CD8-positive, alpha-beta memory T cell (primary cell): ENCODE measurements at places on chromosomes 11 and 22. TPM values are rescaled to one million over a fixed set of nuclear protein-coding genes. Genes with fewer than 3 reads are reported as not detected.

- H3K4me3 ChIP-seq = no peak overlapping the region
- no peaks in the 10 kb centered on the region for H3K36me3 ChIP-seq
- no peaks in the 10 kb centered on the region for H3K27me3 ChIP-seq
- no peaks in the 10 kb centered on the region for H3K4me1 ChIP-seq
- no peak for DNase-seq
Measured at GRCh38 chr11:44416776-44417175, 106.8 kb upstream of the ALX4 start.

- no peaks in the 10 kb centered on the region for H3K4me1 ChIP-seq
- H3K4me3 ChIP-seq = no peak overlapping the region
- no peak overlapping the region for H3K27ac ChIP-seq
Measured at GRCh38 chr22:46087816-46088277, 62.5 kb upstream of the PPARA start.

DNA sequence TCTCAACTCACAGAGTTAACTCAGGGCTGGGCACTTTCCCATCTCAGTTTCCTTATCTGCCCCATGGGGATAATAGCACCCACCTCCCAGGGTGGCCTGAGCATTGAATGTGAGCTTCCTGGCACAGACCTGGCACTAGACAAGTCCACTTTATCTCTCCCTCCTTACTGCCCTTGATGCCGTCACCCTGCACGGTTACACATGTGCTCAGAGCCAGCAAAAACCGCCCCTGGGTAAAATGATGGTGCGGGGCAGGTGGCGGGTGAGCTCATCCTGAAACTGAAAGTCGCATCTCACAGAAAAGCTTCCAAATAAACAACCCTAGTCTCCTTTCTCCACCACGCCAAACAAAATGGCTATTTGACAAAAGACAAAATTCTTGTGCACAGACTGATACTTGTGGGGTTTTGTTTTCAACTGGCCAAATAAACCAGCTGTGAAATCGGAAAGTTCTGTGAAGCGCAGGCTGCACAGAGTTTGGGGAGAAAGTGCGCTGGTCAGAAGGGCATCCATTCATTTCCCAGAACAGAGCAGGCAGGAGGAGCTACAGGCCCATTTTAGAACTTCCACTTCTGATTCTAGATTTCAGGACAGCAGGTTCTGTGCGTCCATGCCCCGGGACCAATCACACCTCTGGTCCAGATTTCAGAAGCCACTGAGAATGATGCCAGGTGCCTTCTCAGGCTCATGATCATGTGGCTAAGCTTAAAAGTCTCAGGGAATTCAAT, 138.1 kb downstream of the SHANK2 start:
- no peaks in the 10 kb centered on the region for H3K4me1 ChIP-seq
- no peak overlapping the region for H3K27ac ChIP-seq
- DNase-seq = no peak
- H3K36me3 ChIP-seq = no peaks in the 10 kb centered on the region

DNA sequence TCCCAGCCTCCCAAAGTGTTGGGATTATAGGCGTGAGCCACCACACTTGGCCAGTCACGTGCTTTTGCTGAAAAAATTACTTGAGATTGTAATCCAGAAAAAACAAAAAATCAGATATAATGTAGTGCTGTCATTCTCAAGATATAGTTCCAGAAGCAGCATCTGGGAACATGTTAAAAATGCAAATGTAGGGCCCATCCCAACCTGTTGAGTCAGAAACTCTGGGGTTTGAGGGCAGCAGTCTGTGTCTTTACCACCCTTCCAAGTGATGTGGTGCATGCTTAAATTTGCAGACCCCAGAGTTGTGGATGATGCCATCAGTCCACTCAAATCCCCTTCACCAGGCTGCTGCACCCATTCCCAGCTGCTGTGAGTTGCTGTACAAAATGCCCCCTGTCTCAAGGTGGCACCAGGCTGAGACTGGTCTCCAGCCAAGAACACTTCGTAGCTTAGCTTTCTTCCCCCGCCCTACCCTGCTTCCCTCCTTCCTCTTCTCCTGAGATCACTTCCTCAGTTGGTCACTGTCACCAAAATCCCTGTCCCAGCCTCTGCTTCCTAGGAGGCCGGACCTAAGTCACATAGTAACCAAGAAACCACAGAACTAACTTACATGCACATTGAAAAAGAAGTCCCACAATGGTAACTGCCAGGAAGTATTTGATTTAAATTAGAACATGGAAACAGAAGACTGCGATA, 18.2 kb upstream of the ARRB1 start:
- no peaks in the 10 kb centered on the region for H3K27me3 ChIP-seq
- H3K4me1 ChIP-seq = no peaks in the 10 kb centered on the region
- H3K36me3 ChIP-seq = no peaks in the 10 kb centered on the region
- H3K4me3 ChIP-seq = no peak overlapping the region
- no peak overlapping the region for H3K27ac ChIP-seq
- no peak for DNase-seq

The RHOD gene
- total RNA-seq = 1.7 TPM
